ENCODE measurements at places on chromosomes 12 and 14.

- DNase-seq, result no peak
Measured at GRCh38 chr12:7884689-7885088, 12.0 kb upstream of the SLC2A14 start.

GRCh38 chr12:24903329-24904088 lies 45.4 kb downstream of the BCAT1 start:
- DNase-seq, result no peak

- no peak for DNase-seq
Measured at GRCh38 chr12:22821985-22822384, 197.0 kb downstream of the ETNK1 start.

DNA sequence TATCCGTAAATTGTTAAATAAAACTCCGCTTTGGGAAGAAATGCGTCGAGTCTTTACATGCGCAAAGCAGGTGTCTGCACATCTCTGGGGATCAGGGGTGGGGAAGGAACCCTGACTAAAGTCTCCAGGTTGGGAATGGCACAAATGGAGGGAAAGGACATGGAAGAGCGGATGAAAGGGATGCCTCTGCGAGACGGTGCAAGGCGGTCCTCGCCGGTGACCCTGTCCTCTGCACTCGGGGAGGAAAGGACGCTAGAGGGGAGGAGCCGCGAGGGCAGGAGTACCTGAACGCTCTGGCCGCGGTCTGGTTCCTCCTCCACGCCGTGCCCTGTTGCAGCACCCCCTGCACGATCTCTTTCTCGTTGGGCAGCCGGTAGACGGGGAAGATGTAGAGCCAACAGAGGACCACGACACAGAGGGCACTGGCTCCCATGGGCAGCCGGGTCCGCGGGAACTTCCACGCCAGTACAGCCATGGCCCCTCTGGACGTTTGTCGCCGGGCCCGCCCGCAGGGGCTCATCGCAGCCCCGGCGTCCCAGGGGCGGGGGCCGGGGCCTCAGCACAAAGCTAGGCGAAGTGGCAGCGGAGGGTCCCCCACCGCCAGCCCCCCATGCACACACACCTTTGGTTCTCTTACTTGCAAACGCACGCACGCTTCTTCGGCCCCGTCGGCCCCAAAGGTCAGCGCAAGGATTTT lies 646 bp downstream of the ST8SIA1 start:
- DNase-seq, result no peak

DNA sequence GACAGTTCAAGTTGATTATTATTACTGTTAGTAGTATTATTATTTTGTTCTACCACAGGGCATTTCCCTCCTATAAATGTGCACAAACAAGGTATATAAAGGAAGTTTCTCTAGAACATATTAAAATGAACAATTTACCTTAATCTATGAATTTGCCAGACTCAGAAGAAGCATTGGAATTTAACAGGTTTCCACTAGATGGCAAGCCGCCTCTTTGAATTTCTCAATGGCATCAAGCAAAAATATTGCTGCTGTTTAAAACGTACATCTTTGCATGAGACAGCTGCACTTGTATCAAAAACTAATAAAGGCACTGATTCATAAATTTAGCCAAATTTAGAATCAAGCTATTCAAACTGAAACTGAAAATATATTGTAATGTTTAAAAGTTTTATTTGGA lies 34.6 kb upstream of the MIS18BP1 start:
- DNase-seq, result no peak

- DNase-seq, result peak; percentile 8
Measured at GRCh38 chr12:62248873-62249272, 11.3 kb upstream of the USP15 start.

DNA sequence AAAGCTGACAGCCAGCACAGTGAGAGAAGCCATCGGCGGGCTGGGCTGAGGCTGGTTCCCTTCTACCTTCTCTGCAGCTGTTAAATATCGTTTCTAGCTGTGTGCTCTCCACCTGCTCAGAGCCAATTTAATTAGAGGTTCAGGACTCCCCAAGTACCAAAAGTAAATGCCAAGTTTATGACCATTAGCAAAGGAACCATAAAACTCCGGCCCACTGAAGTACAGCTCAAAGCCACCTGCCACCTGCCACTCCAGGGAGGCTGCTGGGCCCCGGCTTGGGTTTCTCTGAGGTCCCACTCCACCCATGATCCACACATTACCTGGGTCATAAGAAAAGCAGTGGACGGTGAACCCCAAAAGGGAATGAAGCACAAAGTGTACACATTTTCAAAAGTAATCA lies 272.8 kb downstream of the KSR2 start:
- DNase-seq, result no peak

DNA sequence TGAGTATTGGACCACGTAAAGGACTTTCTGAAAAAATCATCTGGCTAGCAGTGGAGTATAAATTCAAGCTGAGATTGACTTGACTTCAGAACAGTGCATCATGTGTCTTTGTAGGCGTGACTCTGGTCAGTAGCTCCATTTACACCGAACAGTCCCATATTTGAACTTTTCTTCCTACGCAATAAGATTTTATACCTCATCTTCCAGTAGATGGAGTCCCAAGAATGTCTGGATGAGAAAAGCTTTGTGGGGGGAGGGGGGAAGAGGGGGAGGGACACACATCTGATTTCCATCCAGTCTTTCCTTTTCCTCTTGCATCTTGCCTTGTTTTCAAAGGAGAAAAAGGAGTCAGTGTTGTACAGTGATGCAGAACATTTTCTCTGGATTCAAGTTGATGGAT lies 241.0 kb downstream of the EMP1 start:
- no peak for DNase-seq

GRCh38 chr14:65482757-65483438 lies 70.4 kb downstream of the FUT8 start:
- DNase-seq, result no peak

Data from GM03348 (cell line).